ENCODE measurements at places on chromosomes 11 and 22.

- DNase-seq: no peak
These were observed 1047.1 kb upstream of the CCDC90B start for GRCh38 chr11:84333221-84333620.

- DNase-seq: no peak
These were observed 37.2 kb upstream of the RASSF10 start for GRCh38 chr11:12971955-12972354.

DNA sequence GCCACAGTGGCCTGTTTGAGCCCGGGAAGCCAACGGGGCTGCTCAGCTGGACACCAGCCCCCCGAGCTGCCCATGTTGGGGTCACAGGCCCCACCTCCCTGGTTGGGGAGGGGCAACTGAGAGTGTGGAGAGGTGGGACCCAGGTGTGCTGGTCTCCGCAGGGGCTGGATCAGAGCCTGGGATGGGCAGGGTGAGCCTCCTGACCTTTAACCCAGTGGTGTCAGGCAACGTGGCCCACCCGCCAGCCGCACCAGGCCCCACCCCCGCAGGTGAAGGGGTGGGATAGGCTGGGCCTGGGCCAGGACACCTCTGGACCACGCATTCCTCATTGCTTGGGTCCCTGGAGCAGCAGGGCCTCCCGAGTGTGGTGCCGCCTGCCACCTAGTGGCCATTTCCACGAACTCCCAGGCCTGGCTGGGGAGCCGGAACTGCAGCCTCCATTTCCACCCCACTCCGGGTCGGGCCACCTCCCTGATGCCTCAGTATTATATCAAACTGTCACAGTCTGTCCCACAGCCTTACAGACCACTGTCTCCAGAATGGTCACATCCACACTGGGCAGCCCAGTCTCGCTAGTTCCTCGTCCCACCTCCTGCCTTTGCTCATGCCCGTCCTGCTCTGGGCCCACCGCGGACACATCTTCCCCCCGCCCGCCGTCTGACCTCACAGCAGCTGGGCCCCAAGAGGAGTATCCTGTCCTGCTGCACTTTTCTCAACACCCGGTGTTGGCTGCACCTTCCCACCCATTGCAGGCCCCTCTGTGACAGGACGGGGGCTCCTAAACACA lies 13.3 kb upstream of the PPP6R3 start:
- peak; percentile 87 for DNase-seq

GRCh38 chr11:118383657-118384056 lies 17.7 kb upstream of the ATP5MG start:
- no peak for DNase-seq

DNA sequence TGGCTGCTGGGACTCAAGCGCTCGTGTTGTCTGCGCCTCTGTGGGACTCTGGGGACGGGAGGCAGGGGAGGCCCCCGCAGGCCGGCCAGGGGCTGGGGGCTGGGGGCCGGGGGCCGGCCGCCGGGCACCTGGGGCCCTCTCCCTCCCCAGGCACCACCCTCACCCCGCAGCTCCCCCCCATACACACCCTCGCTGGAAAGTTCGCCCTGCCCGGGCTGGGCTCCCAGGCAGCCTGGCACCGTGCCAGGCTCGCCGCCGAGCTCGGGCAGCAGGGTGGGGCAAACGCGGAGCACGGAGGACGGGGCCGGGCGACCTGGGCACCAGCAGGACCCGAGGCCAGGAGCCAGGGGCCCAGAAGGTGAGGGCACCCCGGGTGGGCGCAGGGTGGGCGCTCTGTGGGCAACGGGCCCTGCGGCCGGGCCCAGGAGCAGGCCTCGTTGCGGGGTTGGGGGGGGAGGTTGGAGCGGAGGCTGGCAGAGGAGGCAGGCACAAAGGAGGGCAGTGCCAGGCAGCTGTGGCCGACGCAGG lies 76.7 kb upstream of the WNT7B start:
- peak; percentile 48 for DNase-seq

GRCh38 chr11:119120639-119121007 lies 757 bp upstream of the HINFP start:
- no peak for DNase-seq

GRCh38 chr22:49185312-49185969 lies 642.2 kb downstream of the BRD1 start:
- DNase-seq: no peak

DNA sequence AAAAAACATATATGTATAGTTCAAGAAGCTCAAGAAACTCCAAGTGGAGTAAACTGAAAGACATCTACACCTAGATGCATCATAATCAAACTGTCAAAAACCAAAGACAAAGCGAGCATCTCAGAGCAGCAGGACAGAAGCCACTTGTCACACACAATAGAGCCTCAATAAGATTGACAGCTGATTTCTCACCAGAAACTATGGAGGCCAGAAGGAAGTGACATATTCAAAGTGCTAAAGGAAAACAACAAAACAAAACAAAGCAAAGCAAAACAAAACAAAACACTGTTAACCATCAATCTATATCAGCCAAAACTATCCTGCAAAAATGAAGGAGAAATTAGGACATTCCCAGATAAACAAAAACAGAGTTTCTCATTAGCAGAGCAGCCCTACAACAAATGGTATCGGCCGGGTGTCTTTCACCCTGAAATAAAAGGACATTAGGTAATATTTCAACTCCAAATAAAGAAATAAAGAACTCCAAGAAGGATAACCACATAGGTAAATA lies 65.8 kb upstream of the SEPTIN5 start:
- no peak for DNase-seq

GRCh38 chr11:65298131-65298535 lies 16.5 kb upstream of the CDC42EP2 start:
- DNase-seq: no peak

DNA sequence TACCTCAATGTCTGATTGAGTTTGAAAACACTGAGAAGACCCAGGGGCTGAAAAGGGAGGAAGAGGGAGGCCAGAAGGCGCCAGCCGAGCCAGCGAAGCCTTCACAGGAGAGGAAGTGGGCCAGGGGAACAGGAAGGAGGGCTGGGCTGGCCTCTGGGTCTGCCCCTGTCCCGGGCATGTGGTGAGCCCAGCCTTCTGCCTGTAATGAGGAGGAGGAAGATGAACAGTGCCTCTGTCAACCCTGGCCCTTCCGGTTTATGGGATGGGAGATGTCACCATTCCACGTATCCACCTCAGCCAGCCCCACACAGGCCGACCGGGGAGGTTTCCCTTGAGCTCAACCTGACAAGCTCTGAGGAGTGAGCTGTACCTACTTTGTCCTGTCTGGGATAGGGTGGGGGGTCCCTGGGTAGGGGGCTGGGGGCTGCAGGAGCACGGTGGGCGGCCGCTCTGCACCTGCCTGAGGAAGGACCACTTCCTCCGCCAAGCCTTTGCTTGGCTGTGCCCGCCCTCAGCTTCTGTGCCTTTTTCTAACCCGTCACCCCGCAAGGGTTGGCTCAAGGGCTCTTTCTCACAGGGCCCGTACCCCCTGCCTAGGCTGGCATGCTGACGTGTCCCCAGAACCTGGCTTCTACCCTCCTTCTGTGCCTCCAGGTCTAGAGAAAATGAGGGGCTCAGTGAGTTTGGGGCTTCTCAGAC lies 2.0 kb downstream of the PARVG start:
- DNase-seq: peak; percentile 71

DNA sequence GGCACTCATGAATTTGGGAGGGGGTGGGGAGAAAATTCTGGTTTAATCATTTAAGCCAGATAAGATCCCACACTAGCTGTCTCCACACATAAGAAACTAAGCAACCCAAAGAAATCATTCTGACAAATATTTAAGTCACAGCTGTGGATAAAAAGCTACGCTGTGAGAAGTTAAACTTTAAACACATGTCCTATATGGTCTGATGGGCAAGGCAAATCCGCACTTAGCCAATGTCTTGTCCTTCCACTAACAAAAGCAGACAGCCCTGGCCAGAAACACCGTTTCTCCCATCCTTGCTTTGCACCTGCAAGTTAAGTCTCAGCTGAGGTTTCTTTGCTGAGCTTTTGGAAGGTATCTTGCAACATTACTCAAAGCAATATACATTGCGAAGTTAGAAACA lies 68.0 kb downstream of the ETS1 start:
- peak; percentile 49 for DNase-seq

- no peak for DNase-seq
These were observed 24.2 kb downstream of the UBE2L3 start for GRCh38 chr22:21591695-21592094.

DNA sequence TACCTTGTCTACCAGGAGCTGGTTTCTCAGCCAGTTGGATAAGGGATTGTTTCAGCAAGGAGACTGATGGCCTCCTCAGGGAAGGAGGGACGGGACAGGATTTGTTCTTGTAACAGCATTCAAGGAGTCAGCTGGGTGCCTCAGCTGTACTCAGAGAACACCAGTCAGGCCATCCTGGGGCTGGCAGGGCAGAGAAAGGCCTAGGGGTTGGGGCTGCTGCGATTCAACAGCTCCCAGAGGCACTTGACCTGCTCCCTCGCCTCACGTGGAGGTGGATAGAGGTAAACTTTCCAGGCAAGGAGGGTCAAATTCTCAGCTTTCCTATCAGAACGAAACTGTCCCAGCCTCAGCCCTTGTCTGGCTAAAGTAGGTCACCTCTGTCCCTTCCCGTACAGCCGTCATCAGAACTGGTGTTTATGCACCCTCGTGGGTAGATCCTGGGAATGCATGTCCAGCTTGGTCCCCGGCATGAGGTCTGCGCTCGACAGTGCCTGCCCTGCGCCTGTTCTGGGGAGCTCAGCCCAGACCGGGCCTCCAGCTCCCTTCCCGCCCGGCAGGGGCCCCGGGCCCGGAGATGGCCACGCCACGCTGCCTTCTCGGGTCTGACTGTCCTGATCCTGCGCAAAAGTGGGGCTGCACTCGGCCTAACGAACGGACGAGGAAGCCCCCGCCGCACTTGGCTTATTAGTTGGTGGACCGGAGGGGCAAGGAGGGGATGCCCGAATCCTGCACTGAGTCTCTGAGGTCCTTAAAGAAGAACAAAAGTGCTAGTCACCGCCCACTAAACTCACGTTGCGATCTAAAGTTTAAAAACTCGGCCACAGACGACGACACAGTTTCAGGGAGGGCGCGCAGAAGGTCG lies 762 bp upstream of the CCDC134 start:
- DNase-seq: peak; percentile 19

- peak; percentile 68 for DNase-seq
These were observed 55.7 kb downstream of the CD82 start for GRCh38 chr11:44621140-44621681.

- DNase-seq: no peak
These were observed 791.2 kb upstream of the FAT3 start for GRCh38 chr11:91433284-91434010.

DNA sequence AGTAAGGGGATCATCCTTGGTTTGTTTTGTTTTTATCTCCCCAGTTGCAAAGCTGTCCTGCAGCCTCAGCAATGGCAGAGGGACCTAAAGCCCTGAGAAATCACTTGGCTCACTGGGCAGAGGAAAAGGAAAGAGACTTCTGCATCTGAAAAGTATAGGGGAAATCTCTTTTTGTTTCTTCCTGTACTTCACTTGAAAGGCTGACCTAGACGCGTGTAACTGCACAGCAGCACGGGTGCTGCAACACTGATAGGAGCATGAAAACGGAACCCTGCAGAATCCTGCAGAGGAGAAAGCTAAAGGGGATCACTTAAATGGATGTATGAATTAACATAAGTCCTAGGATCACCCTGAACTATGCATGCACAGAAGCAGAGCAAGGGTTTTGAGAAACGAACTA lies 2.0 kb upstream of the PIWIL3 start:
- DNase-seq: no peak

DNA sequence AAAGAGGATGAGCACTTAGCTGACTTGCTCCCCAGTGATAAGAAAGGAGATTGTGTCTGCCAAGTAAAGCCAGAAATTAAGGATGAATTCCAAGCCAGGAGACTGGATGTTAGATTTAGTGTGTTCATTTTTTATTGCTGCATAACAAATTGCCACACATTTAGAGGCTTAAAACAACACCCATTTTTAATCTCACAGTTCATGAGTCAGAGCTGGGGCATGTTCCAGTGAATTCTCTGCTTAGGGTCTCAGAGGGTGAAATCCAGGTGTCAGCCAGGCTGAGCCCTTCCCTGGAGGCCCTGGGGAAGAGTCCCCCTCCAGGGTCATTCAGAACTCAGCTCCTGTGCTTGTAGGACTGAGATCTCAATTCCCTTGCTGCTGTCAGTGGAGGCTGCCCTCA lies 352.8 kb downstream of the BUD13 start:
- DNase-seq: no peak

DNA sequence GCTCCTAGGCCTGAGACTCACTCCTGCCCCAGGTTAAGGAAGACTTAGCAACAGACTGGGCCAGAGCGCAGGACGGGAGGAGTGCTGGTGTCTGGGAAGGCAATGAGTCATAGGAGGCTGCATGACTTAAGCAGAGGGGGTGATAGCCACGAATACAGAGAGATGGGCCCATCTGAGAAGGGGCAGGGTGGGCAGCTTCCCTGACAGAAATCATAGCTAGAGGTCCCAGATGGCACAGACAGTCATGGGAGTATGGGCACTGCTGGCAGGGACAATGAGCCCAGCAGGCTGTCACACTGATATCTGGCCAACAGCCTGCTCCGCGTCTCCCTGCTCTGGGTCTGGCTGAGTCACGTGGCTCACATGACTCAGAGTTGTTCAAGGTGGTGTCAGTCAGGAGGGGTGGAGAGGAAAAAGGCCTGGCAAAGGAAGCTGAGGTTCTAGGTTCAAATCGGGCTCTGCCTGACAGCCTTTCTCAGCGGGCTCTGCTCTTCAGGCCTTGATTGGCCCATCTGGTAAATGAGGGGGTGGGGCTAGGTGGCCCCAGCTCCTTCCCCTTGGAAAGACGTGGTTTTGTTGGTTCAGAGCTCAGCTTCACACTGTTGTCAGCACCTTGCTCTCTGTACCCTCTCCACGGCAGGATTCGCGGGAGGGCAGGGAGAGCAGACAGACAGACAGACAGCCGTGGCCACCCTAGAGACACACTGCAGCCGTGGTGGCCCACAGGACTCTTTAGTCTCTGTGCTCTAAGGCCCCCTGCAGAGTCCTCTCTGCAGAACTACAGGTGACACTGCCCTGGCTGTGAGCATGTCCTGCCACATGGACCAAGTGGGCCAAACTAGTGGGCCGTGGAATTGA lies 47.8 kb downstream of the DBX1 start:
- peak; percentile 30 for DNase-seq

DNA sequence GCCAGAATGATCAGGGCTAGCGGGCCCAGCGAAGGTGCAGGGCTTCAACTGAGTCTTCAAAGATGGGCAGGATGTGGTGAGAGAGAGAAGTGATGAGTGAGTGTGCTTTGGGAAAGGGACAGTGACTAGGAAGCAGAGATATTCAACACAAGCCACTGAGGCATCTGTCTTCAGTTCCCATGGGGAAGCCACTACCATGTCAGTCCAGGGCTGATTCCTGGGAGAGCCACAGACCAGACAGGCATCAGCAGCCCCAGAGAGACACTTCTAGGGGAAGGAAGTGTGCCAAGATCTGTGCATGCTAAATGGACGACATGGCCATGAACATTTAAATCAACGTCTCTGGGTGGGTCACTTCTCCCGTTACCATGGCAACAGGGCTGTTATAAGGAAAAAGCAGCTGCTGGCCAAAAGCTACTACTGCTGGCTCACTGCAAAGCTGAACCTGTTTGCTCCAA lies 28.5 kb downstream of the P4HA3 start:
- DNase-seq: peak; percentile 5
